Activated CD4-positive, alpha-beta memory T cell treated with anti-CD3 and anti-CD28 coated beads, Interleukin-2, amount 10 ng/mL, durations not matched to agents 7 days and 5 days (primary cell): ENCODE measurements at places on chromosomes 7 and 10. TPM values are rescaled to one million over a fixed set of nuclear protein-coding genes. Genes with fewer than 3 reads are reported as not detected.
A peak's percentile ranks its signal among the peaks of the same experiment; 100 is the strongest.

DNA sequence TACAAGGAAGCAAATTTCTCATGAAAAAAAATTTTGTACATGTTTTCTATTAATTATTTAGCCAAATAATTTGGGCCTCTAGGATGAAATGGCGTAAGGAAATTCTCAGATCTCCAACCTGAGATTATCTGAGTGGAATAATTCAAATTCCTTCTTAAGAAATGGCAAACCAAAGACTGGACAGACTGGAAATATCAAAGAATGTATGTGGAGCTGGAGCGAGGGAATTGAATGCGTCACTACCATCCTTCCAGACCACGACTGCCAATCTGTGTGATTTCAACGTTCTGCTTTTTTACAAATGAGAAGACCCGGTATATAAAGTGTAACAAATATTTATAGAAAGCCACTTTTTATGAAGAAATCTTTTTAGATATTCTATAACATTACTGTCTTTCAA lies 12.4 kb upstream of the BLNK start:
- no peak for DNase-seq

- DNase-seq: no peak
These were observed 348.2 kb upstream of the C7orf33 start for GRCh38 chr7:148242294-148242821.

DNA sequence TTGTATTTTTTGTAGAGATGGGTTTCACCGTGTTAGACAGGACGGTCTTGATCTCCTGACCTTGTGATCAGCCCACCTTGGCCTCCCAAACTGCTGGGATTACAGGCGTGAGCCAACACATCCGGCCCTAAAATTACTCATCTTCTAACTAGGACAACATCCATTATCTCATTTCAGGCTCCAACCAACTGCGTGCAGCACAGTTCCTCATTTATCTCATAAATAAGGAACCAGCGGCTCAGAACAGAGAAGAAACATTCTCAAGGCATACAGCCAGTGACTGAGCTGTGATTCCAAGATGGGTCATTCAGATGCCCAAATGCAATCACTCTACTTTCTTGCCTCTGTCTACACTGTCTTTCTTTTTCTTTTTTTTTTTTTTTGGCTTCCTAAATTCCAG lies 356.1 kb downstream of the ELMO1 start:
- no peak for DNase-seq

Gene MSMB
- not detected for total RNA-seq

Gene ITGB8
- not detected for total RNA-seq

Gene SPDYE2B
- not detected for total RNA-seq

Gene NOS3
- total RNA-seq: 30.2 TPM

Gene TMEM196
- total RNA-seq: not detected

Gene GRID1
- not detected for total RNA-seq

- no peak for DNase-seq
These were observed 643.1 kb upstream of the SEMA3D start for GRCh38 chr7:85829817-85830432.

- no peak for DNase-seq
These were observed 51.1 kb upstream of the UBE3C start for GRCh38 chr7:157087646-157088045.

Gene GPER1
- total RNA-seq: not detected

DNA sequence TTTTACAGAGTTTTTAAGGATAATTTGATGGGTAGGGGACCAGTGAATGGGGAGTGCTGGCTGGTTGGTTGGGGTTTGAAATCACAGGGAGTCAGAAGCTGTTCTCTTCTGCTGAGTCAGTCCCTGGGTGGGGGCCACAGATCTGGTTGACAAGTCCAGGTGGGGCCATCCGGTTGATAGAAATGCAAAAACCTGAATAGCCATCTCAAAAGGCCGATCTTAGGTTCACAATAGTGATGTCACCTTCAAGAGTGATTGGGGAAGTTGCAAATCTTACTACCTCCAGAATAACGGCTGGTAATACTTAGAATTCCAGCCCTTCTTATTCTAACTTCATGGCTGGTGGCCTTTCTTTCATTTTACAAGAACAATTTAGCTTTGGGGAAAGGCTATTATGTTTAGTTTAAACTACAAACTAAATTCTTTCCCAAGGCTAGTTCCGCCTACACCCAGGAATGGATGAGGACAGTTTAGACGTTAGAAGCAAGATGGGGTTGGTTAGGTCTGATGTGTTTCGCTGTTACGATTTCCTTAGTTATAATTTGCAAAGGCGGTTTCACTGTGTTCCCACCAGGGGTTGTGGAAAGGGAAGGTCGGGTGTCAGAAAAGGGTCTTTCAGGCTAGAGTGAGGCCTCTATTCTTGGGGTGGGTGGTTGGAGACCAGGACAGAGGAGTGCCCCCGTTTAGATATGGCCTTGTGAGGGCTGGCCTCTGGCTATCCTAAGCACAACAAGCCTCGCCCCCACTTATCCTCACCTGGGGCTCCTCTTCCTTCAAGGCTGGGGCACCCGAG lies 27.4 kb downstream of the IFT22 start:
- no peak for DNase-seq

Gene GJD4
- total RNA-seq: not detected

DNA sequence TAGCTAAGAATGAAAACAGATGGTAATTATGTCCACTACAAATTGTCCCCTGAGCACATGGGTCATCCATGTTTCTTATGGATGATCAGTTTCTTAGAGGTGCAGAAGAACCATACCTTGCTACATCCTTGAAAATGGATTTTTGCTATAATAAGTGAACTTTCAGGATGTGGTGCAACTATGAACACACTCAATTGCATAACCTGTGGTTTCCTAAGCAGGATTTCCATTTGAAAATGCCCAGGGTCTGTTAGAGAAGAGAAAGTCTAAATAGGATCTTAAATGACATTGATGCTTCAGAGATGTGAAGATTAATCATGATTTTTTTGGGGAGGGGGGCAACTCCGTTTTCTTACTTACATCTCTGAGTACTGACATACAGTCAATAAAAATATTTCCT lies 39.6 kb upstream of the CACNB2 start:
- DNase-seq: no peak

- no peak for DNase-seq
These were observed 44.8 kb upstream of the KMT2E start for GRCh38 chr7:104969183-104969582.

Gene ATP6V0A4
- total RNA-seq: 0.23 TPM

Gene CFAP70
- 0.70 TPM for total RNA-seq

DNA sequence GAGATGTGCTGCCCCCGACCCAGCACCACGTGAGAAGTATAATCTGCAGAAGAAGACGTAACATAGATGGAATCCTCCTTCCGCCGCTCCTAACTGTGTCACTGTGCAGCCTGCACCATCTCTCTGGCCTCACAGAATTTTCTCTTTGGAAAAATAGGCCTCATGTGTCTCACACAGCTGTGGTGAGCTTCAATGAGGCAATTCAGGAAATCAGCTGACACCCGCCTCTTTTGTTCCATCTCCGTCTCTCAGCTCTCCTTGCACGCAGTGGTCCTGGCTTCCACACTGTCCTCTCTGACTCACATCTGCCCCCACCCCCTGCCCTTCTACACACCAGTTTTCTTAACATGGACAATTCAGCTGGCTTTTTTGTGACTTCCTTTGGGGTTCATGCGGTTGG lies 7.2 kb downstream of the C10orf90 start:
- no peak for DNase-seq

Gene LAMB1
- total RNA-seq: not detected

DNA sequence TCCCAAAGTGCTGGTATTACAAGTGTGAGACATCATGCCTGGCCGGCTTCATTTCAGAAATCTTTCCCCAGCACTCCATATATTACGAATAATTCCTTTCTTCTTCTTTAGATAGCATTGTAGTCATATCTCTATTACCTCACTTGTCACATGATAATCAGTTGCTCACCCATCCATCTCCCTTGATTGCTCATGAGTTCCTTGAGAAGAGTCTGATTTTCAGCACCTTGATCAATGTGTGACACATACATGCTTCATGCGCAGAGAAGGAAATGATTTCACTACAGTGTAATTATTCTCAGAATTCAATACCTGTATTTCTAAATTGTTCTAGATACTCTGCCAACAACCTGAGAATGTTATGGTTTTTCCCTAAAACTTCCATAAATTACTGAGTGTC lies 26.7 kb upstream of the GGCT start:
- DNase-seq: no peak

- no peak for DNase-seq
These were observed 83.1 kb upstream of the IGFBP3 start for GRCh38 chr7:46003896-46004875.

Gene FAM24B
- total RNA-seq: 11.5 TPM

Gene LLCFC1
- total RNA-seq: not detected

Gene PLXNA4
- 1.2 TPM for total RNA-seq

DNA sequence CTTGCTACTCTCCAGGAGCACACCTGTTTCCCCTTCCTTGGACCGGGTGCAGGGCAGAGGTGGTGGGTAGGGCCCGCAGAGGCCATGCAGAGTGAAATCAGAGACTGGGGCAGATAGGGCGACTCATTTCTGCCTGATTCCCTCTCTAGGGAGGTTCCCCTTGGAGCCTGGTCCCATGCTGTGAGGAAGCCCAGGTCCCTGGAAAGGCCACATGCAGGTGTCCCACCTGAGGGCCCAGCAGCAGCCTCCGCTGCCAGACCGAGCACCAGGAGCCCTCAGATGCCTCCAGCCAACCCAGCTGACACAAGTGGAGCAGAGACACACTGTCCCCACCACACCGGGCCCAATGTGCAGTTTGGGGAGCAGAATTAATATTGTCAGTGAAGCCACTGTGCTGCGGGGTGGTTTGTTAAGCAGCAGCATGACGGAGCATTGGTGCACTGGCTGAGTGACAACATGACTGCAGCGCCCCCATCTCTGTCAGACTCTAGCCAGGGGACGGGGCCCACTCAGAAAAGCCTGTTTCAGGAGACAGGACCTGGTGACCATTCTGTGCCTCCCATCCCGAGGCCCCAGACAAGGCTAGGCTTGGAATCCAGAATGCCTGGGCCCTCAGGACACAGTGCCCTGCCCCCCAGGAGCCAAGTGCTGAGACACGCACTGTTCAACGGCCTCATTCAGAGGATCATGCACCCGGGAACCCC lies 30.4 kb upstream of the RET start:
- peak; percentile 7 for DNase-seq

DNA sequence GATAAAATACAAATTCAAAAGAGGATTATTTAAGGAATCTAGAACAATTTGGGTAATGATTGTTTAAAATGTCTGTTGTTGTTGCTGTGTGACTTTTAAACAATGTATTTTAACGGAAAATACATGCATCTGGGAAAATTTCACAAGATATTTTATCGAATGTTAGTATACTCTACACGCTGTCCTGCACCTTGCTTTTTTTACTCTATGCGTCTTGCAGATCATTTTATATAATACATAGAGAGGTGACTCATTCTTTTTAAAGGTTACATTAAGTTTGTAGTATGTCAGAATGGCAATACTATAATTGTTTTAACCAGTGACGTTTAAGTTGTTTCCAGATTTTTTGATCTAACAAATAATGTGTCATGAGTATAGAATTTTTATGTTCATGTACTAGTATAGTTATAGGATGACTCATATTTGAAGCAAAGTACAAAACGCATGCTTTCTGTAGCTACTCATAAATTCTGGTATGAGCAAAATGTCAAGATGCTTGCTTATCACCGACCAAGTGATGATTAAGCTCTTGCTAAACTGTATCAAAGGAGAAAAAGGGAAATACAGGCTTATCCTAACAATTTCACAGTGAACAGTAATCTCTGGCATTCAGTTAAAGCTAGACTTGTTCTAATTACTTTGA lies 4.9 kb downstream of the DKK1 start:
- DNase-seq: no peak
